Spinal cord (tissue), 10 donors: ENCODE measurements at places on chromosomes 6 and 20. TPM values are rescaled to one million over a fixed set of nuclear protein-coding genes. Genes with fewer than 3 reads are reported as not detected.

GRCh38 chr20:9408422-9409300 lies 105.7 kb upstream of the LAMP5 start:
- DNase-seq, result no peak

DNA sequence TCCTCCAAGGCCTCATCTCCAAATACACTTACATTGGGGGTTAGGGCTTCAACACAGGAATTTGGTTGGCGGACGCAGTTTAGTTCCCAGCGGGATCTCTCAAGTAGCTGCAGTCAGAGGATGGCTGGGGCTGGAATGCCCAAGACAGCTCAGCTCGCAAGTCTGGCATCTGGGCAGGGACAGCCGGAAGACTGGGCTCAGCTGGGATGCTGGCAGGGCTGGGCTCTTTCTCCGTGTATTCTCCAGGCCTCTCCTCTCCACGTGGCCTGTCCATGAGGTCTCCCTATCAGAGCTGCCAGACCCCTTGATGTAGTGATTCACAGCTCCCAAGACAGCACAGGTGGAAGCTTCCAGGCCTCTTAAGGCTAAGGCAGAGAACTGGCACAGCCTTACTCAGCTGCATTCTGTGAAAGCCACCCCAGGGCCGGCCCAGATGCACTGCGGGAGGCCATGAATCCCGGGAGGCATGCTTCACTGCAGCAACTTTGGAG lies 5.0 kb downstream of the FGD2 start:
- no peak for DNase-seq

GRCh38 chr20:14142171-14142570 lies 146.9 kb downstream of the MACROD2 start:
- DNase-seq, result peak; percentile 87

DNA sequence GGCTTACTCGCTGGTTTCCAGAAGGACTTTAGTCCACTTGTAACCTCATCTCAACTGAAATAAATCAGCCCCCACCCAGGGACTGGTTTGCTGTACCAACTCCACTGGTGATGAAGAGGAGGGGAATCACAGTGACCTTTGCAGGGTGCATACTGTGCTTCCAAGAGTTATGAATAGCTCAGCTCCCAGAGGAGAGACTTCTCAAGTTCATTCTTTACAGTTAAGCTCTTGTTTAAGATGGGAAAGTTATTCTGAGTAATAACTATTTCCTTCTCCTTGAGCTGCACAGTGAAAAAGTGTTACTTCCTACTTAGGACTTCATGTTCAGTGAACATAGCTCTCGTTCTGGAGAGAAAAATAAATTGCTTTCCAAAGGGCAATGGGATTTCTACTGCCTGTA lies 166.5 kb upstream of the ECI2 start:
- no peak for DNase-seq

GRCh38 chr20:5947276-5947675 lies 3.1 kb downstream of the TRMT6 start:
- DNase-seq, result no peak

GRCh38 chr6:139370283-139370998 lies 4.0 kb downstream of the CITED2 start:
- DNase-seq, result no peak

GRCh38 chr6:1619098-1619672 lies 9.5 kb downstream of the FOXC1 start:
- DNase-seq, result peak; percentile 35

Gene TUBB2B
- 702 TPM for total RNA-seq

DNA sequence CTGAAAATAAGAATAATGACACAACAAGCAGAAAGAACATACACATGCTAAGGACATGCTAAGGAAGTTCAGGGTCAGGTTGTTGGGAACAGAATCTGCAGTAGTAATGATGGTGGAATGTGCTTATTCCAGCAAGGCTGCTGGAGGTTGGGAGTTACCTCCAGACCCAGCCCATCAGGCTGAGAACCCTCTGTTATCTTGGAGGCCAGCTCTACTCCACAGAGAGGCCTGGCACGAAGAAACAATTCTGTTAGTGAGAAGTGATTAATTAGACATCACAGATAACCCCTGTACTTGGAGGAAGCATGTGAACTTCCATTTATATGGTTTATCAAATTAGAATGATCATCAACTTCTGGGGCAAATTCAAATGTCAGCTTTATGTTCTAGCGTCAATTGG lies 22.1 kb upstream of the ARHGAP18 start:
- DNase-seq, result no peak
